ENCODE measurements at places on chromosomes 2 and 18. TPM values are rescaled to one million over a fixed set of nuclear protein-coding genes. Genes with fewer than 3 reads are reported as not detected.

DNA sequence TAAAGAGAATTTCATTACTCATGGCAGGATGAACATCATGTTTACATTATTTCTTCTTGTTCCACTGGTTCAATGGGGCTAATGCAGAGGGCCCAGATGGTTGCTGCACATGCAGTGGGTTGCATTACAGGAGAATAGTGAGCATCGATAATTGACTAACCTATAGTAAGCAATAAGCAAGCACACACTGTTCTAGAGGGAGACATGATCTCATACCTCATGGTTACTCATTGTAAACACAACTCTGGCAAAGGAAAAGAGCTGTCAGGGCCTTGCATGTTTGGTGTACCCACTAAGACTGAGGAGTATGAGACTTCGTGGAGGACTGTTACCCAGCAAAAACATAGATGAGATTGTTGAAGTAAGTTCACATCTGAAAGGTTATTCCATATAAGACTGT is 885.6 kb upstream of the VRK2 start:
- no peak for DNase-seq

GRCh38 chr2:190121971-190122370 is 59.4 kb upstream of the MSTN start:
- no peak for DNase-seq

DNA sequence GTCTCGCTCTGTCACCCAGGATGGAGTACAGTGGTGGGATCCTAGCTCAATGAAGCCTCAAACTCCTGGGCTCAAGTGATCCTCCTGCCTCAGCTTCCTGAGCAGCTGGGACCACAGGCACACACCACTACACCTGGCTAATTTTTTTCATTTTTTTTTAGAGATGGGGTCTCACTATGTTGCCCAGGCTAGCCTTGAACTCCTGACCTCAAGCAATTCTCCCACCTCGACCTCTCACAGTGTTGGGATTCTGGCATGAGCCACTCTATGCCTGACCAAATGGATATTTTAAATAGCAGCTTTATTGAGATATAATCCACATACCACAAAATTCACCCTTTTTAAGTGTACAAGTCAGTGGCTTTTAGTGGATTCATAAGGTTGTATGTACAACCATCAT is 11.1 kb downstream of the RNF149 start:
- no peak for DNase-seq

GRCh38 chr2:127552336-127552735 is 16.9 kb downstream of the MYO7B start:
- DNase-seq = no peak

DNA sequence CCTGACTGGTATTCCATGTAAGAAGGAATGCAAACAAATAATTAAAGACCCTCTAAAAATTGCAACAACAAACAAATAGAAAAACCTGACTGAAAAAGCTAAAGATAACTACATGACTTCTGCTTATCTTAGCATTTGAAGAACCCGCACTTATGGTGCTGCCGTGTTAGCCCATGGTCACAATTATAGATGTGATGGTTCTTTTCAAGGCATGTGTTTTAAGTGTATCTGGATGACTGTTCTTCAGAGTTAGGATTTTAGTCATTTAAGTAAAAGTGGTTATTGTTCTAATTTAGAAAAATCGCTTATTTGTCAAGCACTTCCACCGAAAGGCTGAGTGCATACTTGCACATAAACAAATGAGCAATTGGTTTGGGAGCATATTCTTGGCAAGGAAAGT is 77.3 kb downstream of the CPS1 start:
- DNase-seq = no peak

DNA sequence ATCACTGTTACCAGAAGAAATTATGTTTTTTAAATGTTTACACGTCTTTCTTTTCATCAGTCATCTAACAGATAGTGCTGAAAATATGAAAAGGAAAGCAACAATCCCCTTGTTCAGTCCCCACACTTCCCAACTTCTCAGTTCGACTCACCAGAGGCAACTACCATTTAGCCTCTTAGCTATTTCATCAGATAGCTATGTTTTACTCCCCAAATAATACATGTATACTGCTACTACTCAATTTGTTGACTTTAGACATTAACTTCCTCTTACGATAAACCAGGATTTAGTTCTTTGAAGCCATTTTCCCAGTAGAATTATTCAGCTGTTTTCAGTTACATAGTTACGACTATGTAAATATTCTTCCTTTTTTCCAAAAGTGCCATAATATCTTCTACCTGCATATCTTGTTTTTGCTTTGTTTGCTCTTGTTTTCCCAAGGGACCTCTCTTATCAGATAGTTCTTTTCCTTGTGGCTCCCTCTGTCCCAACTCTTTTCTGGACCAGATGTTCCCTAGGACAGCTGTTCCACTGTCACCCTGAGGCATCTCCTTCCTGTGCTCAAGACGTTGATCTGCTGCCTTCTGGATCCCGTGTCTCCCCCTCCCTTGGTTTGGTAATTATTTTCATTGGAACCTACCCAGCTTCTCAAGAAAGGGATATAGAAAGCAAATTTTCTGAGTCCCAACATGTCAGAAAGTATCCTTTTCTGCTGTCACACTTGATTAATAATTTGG is 289.3 kb upstream of the TANK start:
- DNase-seq = no peak

EVA1A gene
- 9.4 TPM for total RNA-seq
